ENCODE measurements at places on chromosomes 4 and X.

GRCh38 chr4:43485196-43485595 lies 592.7 kb downstream of the GRXCR1 start:
- no peak for DNase-seq

DNA sequence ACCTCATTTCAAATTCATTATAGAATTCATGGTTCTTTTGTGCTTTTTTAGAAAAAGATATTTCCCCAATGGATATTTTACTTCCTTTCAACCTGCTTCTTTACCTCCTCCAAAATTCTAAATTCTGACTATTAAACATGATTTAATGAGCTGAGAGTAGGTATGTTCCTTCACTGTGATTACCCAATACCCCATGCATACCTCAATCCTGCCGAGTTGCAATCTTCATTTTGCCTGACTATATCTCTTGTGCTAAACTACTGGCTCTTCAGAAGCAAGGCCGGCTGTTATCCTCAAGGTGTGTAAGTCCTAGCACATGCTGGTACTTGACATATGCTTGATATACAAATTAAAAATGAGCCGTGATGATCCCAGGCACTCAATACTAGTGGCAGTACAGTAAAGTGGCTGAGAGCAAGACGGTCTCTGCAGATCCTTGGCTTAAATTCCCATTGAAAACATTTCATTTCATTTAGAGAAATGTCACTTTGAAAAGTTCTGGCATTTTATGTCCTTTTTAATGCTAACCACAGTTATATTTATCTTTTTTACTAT lies 320.4 kb downstream of the KCNIP4 start:
- DNase-seq: no peak

GRCh38 chr4:20251796-20252655 lies at the start of gene SLIT2:
TSS of gene SLIT2 (plus strand) at chr4:20251905. CDS start at chr4:20253816, 1,911 bp downstream.
- no peak for DNase-seq

DNA sequence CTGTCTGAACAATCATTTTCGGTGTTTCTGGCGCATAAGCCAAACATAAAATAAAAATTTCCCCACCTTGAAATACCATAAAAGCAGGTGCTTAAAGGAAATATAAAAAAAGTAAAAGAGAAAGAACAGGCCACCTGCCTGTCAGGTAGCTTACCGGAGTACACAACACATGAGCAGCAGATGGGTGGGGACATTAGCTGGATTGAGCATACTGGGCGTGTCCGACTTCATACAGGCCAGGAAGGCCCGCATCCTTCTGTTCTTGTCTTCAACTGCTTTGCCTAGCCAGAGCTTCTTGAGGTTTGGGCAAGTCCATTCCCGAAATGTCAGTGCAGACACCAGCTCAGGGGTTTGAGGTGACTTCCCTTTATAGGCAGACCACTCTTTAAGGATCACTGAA lies 66.7 kb downstream of the FAM120C start:
- DNase-seq: no peak

- DNase-seq: no peak
These were observed 26.6 kb upstream of the PPP1R2C start for GRCh38 chrX:42804524-42804923.

GRCh38 chr4:76615999-76616398 lies 181.0 kb downstream of the SHROOM3 start:
- no peak for DNase-seq

DNA sequence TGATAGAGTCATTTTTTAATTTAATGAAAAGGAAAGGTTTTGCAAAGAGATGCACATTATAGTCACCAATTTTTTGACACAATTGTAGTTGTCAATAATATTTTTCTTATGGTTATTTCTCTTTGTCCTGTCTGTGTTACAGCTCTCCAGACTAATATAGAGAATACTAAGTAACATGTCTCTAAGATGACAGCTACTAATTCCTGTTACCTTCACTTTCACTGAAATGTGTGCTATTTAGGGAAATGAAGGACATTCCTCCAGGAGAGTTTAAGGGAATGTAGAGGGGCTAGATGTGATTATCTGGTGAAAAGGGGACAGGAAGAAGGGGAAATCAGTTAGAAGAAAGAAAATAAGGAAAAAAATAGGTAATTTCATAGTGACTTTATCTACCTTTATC lies 1.4 kb downstream of the KLHL5 start:
- no peak for DNase-seq

- DNase-seq: no peak
These were observed 428.9 kb downstream of the EPHA5 start for GRCh38 chr4:65241257-65241997.
